NCI-H774 (cell line): ENCODE measurements at places on chromosomes 4 and X.
A peak's percentile ranks its signal among the peaks of the same experiment; 100 is the strongest.

- no peak for DNase-seq
These were observed 33.3 kb upstream of the DSPP start for GRCh38 chr4:87574996-87575395.

GRCh38 chr4:137960371-137961050 is 281.6 kb downstream of the SLC7A11 start:
- DNase-seq: no peak

GRCh38 chr4:152937336-152938236 is 1.5 kb downstream of the FHDC1 start:
- DNase-seq: no peak

DNA sequence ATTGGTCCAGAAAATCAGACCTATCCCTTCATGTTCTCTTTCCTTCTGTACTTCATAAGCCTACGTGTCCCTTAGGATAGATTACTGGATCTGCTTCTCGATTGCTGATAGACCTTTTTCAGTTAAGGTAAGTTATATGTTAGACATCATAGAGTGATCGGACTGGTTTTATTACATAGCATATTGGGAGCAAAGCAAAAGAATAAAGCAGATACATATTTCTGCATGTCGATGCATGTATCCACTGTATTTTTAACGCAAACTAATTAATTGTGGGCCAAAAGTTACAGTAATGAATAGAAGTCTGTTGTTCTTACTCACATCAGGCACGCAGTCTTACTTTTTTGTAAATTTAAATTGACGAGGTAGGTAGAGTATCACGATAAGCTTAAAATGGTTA is 106.4 kb downstream of the SLIT2 start:
- DNase-seq: no peak

- DNase-seq: peak; percentile 10
These were observed 901 bp downstream of the JADE1 start for GRCh38 chr4:128810331-128810870.

DNA sequence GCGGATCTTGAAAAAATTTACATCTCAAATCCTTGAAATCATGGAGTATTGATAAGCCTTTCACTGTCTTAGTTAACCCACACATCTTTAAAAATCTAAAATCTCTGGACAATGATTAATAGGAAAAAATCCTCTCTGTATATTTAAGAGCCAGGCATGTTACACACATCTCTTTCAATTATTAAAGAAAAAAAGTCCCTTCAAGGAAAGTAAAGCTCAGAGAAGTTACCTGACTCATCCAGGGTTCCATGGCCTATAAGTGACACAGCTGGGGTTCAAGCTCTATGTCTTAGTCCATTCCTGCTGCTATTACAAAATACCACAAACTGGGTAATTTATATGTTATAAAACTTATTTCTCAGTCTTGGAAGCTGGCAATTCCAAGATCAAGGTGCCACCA is 14.2 kb upstream of the FGF16 start:
- no peak for DNase-seq

DNA sequence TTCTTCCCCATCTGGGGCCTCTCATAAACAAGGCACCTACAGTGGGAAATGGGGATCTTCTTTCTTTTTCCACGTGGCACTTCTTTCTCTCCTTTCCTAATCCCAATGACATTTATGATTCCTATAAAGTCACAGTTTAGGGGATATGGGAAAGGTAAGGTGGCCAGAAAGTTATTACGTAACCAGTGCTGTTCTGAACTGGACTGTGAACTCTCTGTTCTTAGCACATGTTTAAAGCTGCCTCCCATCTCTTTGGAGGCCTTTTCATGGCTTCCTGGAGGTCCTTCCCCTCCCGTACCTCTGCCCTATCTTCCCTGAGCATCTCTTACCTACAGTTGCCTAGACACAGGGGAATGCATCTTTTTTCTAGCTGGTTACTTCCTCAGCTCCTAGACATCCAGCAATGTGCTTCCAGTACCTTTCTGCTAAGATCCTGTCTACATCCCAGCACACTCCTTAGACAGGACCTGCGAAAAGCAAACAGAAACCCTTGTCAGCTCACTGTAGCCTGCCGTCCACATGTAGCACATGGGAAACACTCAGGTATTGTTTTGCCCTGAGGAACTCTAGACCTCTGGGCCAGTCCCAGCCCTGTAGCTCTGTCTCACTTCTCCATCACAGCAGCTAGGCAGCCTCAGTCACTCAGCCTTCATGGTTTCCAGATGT is 195.4 kb downstream of the NWD2 start:
- no peak for DNase-seq

- no peak for DNase-seq
These were observed 717 bp downstream of the YY2 start for GRCh38 chrX:21856504-21856903.

- no peak for DNase-seq
These were observed 70.7 kb downstream of the REPS2 start for GRCh38 chrX:17017134-17017533.

- DNase-seq: no peak
These were observed 83.0 kb downstream of the MAB21L2 start for GRCh38 chr4:150664935-150665334.

GRCh38 chr4:16415751-16416150 is 189.5 kb upstream of the TAPT1 start:
- no peak for DNase-seq

DNA sequence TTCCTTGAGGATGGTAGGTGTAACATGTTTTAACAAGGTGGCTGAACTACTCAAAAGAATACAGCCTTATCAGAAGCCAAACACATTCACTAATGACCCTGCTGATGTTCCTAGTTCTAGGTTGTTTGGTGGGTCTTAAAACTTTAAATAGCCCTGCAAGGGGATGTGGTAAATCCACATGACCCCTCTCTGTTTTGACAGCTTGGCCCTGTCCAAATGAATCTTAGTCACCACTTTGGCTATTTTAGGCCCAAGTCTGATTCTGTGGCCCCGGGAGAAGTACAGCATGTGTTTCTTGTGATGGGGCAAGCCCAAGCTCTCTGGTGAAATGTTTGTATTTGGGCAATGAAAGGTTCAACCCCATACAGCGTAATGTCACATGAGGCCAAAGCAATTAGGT is 54.5 kb upstream of the GPR34 start:
- no peak for DNase-seq

- DNase-seq: no peak
These were observed 116.2 kb downstream of the SLC2A9 start for GRCh38 chr4:9904976-9905587.

DNA sequence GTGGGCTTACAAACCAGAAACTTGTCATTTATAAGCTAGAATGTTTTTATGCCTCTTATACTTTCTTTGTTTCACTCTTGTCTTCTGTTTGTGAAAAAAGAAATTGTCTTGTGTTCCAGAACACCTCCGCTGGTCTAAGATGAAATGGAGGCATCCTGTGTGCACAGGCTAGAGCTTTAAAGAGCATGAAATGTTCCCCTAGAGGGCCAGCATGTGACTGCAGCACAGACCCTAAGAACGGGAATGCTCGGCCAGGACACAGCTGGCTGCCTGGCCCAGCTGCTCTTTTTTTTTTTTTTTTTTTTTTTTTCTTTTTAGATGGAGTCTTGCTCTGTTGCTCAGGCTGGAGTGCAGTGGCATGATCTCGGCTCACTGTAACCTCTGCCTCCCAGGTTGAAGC is 33.6 kb downstream of the SETD7 start:
- DNase-seq: no peak

GRCh38 chrX:46506076-46506475 is 39.1 kb downstream of the ZNF674 start:
- no peak for DNase-seq

GRCh38 chrX:154477891-154478477 is 1.1 kb downstream of the LAGE3 start:
- DNase-seq: no peak
